IMR-90 (cell line): ENCODE measurements at places on chromosomes 1 and 21.

GRCh38 chr1:163535807-163536206, 214.1 kb downstream of the NUF2 start:
- peak; percentile 5 for DNase-seq

GRCh38 chr21:32311621-32312020, 13.0 kb downstream of the MRAP start:
- no peak for DNase-seq

- peak; percentile 85 for DNase-seq
These were observed at the start of gene GBP2 for GRCh38 chr1:89125913-89126580. GBP2 (minus strand) TSS chr1:89126114; CDS start chr1:89121966, 4,148 bp downstream.

- DNase-seq = no peak
These were observed 124.0 kb downstream of the CRYAA start for GRCh38 chr21:43292866-43293142.

DNA sequence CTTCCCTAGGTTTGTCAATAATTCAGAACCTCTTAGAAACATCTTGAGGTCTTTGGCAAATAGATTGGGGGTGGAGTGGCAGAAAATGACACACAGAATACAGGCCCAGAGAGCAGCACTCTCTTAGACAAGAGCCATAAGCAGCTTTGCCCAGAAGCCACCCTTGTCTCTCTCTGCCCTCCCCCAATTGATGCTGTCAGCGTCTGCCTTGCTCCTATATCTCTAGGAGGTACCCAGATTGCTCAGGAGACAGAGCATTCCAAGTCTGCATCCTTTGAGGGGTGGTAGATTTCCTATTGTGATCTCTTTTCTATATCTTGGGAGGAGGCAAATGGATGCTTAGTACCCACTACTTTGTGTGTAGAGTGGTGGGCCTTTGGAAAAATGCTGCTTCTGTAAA, 1.8 kb downstream of the RGL1 start:
- no peak for DNase-seq

- no peak for DNase-seq
These were observed 21.9 kb downstream of the NCF2 start for GRCh38 chr1:183568176-183569021.

- peak; percentile 70 for DNase-seq
These were observed 7.6 kb downstream of the TTF2 start for GRCh38 chr1:117067533-117068370.
